Activated CD4-positive, alpha-beta T cell treated with anti-CD3 and anti-CD28 coated beads, Interleukin-2, amount 50 U/mL, for 4 hours (primary cell): ENCODE measurements at places on chromosomes 6 and 20.

- DNase-seq = no peak
Measured at GRCh38 chr6:161318456-161318855, 44.6 kb upstream of the AGPAT4 start.

GRCh38 chr6:137816688-137817618, 50.1 kb upstream of the TNFAIP3 start:
- no peak for DNase-seq

DNA sequence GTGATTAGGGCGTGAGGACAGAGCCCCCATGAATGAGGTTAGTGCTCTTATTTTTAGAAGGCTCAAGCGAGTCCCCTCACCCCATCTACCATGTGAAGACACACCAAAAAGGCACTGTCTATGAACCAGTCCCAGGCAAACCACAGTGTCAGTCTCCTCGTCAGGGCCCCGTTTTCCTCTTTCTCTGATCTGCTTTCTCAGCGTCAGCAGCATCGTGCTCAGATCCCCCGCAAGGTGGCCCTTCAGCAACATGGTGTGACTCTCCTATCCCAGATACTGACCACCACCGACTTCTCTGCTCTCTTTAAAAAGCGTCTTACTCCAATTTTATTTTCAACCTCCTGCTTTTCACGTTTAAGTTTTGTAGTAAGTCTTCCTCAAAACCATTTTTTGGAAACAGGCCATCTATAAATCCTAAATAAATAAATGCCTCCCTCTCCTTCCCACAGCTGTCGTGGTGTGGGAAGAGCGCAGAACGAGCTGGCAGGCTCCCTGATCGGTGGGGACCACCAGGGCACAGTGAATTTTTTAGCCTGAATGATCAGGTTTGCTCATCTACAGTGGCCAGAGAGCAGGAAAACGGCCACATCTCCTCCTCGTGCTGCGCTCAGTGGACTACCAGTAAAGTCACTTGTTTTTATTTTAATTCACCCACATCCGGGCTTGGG, 113.1 kb downstream of the BMP7 start:
- no peak for DNase-seq

- no peak for DNase-seq
Measured at GRCh38 chr6:134230087-134230700, 87.7 kb downstream of the SGK1 start.

GRCh38 chr6:135006386-135006914, 48.2 kb downstream of the HBS1L start:
- DNase-seq = no peak

DNA sequence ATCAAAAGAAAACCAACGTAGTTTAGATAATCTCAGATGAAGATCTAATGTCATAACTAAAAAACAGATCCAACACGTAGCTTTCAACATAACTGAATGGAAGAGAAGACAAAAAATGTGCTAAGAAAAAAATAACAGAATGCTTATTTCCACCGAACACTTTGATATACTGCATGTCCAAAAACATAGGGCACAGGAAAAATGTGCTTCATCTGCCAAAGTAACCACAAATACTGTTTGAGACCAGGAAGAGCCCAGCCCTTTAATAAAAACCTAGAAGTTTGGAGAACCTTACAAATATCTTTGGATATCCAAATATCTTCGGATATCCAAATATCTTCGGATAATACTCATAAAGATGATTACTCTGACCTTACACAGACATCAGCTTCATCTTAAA, 19.8 kb downstream of the LAMA4 start:
- no peak for DNase-seq

DNA sequence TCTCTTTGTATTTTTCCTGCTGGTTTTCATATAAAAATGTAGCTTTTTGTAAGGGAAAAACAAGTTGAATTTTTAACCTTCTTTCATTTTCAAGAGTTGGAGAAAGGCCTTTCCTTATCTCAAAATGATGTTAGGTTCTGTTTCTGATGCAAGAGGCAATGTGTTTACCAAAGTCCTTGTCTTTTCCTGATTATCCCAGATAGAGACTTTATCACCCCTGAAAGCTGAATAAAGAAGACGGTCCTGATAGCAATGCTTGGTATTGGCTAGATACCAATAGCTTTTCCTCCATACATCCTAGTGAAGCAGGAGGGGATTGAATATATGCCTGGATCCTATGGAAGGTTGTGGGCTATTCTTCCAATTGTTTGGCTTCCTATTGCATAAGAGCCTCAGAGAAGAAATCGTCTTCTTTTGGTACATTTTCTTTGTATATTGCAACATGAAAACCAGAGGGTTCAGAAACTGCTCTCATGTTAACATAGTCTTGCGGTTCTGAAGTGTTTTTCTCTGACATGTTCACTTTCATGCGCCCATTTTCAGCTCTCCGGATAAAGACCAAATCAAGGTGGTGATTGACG, 5.5 kb downstream of the PNLDC1 start:
- DNase-seq = no peak

- no peak for DNase-seq
Measured at GRCh38 chr6:142470421-142470820, 168.6 kb downstream of the ADGRG6 start.

DNA sequence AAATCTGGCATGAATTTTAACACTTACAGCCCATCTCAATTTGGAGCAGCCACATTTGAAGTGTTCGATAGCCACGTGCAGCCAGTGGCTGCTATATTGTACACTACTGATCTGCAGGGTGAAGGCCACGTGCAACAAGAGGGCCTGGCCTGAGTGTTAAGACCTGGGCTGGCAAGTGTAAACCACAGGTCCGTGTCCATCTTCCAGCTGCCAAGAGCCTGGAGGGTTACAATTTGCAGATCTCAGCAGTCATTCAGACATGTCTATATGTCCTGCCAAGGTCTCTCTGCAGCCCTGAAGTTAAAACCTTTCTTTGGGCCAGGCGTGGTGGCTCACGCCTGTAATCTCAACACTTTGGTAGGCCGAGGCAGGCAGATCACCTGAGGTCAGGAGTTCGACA, 14.1 kb downstream of the SGK2 start:
- DNase-seq = no peak
